ENCODE measurements at places on chromosomes 7 and 10.
A peak's percentile ranks its signal among the peaks of the same experiment; 100 is the strongest.

DNA sequence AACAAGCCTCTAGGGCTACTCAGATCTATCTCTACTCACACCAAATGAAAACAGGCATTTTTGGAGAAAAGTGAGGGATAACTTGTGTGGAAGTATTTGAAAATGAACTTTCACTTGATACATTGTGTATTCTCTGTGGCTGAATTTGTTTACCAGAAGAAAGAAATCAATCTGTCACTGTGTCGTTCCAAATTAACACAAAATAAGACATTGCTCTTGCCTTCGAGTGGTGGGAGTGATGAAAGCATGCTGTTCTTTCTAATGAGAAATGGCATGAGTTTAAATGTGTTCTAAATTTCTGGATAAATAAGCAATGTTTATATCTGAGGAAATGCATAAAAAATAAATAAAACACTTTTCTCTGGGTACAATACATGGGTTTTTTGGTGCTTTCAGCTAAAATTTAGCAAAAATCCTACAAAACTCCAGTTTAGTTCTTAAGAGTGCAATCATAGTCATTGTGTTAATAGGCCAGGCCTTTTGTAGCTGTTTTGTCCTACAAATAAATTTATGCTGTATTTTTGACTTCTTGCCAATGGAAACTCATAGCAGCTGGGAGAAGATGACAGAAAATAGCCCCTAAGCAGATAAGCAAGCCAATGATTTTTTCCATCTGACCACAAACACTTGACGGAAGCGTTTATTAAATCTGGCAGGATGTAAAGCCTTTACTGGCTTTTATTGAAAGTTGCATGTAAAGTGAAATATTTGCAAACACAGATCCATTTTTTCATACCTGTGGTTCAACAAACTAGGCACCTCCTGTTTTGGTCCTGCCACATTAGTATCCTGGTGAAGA lies 1064.1 kb upstream of the GHITM start:
- DNase-seq = no peak

GRCh38 chr7:95011995-95012394 lies 104.6 kb downstream of the PPP1R9A start:
- DNase-seq = no peak

DNA sequence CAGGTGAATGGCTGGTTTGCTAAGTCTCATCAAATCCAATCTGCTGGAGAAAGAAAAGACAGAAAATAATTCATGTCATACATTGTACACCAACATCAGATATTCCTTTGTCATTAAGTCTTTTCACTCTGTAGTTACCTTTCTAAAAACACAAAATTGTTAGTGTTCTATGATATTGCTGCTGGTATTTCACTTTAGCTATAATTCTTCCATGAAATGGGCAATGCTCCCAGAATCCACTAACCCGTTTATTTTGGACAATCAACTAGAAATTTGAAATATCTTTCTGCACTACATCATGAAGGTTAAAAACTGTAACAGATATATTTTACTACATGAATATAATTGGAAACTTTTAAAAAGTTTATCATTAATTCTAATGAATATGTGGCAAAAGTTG lies 181.3 kb downstream of the C7orf25 start:
- DNase-seq = no peak

DNA sequence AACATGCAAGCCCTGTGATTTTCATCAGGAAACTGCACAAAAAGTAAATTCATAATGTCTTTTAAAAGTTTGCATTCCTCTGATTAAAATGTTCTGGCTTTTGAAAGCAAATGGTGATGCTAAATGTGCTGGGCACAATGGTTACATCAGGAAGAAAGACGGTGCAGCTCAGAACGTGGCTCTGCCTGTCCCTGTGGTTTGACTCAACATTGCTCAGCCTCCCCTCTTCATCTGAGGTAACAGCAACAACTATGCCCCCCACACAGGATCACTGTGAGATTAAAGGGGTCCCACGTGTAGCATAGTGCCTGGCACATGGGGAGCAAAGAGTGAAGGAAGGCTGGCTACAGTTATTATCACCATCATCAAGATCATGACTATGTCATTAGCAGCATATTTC lies 44.0 kb downstream of the PARD3 start:
- no peak for DNase-seq

GRCh38 chr7:41416208-41416595 lies 286.7 kb downstream of the INHBA start:
- DNase-seq = no peak

DNA sequence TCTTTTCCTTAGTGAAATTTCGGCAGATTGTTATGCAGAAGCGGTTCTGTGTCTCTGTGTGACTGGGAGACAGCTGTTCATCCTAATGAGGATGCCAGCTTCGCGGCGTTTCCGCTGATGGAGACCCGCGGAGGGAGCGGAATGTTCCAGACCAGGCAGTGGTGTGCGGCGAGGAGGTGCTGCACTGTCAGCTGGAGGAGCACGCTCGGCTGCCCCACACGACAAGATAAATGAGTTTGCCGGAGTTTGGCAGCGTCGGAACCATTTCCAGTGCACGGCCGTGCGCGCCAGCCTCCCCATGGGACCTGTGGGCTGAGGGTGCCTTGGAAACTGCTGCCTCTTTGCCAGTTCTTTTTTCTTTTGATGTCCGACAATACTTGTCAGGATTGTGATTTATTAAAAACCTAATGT lies 64.6 kb downstream of the WDR37 start:
- DNase-seq = no peak

- DNase-seq = peak; percentile 90
Measured at GRCh38 chr10:99172128-99172738, 63.4 kb downstream of the HPSE2 start.

DNA sequence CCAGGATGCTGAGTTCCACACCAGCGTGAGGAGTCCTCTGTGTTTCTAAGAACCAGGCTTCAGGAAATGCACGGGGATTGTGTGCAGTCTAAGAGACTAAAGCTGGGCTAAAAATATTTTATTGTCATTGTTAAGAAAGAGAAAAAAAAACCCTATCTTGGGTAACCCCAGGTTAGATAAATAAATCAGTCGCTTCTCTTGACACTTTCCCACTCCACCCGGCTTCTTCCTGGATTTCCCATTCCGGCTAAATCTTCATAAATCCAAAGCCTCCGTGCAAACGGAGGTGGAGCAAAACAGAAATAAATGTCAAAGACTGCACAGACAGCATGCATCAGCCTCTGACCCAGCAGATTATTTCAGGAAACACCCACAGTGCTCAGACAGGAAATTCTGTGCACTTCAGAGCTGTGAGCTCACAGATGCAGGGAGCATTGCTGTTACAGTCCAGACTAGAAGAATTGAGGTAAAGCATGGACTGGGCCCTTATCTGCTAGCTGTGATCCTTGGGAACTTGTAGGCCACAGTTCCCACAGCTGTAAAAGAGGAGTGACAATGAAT lies 44.8 kb upstream of the GRID1 start:
- no peak for DNase-seq

DNA sequence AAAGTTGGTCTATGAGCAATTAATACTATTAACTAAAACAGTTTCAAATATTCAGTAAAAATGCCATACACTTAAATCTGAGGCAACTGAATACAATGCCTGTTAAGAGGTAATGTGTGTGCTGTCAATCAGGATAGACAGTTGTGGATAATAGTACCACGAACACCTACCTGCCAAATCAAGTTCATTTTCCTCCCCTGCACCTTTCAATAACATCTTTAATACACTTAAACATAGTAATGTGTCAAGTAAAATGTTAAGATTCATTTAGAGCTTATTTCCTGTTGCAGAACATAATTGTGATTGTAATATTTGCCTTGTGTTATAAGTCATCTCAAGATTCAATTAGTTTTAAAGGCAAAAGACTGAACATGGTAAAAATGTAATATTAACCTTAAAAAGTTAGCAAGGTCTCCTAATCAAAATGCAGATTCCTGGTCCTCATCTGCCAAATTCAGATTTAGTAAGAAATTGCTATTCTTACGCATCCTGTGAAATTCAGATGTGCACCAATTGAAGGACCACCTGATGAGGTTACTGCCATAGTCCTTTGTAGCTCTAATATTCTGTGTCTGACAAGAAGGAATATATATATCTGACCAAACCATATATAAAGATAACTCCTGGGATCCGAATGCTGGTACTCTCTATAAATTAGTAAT lies 37.1 kb downstream of the COL1A2 start:
- no peak for DNase-seq

DNA sequence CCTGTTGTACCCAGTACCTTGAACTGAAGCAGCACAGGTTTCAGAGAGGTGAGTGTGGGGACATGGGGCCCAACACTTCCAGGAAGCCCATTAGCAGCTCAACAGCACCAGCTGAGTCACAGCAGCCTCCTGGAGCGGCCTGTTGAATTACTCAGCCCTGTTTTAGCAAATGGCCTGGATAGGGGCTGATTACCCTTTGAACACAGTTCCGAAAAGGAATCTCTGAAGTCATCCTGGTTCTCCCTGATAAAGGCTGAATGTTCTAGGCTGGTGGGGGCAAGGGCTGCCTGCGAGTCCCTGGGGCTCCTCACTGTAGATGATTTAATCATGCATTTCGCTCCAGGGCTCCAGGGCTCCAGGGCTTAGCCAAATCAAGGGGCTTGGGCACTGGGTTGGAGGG lies 287.5 kb downstream of the GRID1 start:
- no peak for DNase-seq

DNA sequence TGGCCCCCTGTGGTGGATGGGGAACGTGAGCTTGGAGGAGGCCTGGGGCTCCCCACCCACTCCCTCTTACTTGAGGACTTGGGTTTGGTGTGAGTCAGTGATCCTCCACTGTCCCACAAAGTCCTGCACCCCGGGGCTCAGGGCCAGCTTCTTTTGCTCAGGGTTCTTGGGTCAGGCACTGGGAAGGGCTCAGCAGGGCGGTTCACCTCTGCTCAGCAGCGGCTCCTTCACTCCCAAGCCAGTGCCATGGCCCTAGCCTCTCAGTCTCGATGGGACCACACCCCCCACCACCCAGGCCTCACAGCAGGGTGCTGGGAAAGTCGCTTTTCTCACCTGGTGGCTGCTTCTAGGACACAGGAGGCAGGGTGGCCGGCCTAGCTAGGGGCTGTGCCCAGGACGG lies 59.1 kb downstream of the ELFN1 start:
- no peak for DNase-seq

DNA sequence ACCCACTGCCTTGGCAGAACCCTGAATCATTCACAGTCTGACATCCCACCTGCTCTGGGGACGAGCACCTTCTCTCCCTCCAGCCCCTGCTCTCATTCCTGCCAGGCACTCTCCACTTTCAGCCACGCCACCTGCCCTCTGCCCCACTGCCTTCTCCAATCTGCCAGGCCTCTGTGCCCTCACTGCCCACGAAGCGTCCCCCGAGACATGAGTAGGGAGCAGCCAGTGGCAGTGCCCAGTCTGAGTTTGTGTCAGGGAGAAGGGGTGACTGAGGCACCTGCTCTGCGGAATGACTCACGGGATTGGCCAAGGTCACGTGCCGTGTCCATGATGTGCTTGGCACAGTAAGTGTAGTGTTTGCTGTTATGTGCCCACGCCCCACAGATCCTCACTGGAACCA lies 215.2 kb upstream of the PPP2R2D start:
- DNase-seq = no peak

GRCh38 chr10:77289790-77290189 lies 347.8 kb downstream of the KCNMA1 start:
- DNase-seq = no peak

DNA sequence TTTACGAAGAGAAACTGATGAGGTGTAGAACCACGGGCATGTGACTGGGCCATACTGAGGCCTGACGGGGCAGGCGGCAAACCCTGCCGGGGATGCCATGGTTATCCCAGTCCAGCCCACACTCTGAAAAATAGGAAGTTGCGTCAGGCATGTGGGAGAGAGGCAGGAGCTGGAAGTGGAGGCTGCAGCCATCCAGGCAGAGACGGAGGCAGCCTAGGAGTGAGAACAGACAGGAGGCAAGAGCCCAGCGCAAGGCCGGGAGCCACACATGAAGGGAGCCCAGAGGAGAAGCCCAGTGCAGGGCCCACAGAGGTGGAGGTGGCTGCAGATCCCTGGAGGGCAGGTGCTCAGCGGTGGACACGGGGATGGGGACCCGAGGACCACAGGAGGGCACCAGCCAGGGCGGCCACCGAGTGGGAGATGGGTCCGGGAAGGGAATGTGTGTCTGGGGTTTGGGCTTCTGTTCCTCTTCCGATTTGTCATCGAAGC lies 175.2 kb upstream of the PPP2R2D start:
- no peak for DNase-seq

GRCh38 chr10:110094786-110095185 lies 87.0 kb downstream of the ADD3 start:
- no peak for DNase-seq

GRCh38 chr7:36784991-36785940 lies 61.0 kb upstream of the AOAH start:
- no peak for DNase-seq

- no peak for DNase-seq
Measured at GRCh38 chr10:120963594-120964220, 112.5 kb downstream of the WDR11 start.

- no peak for DNase-seq
Measured at GRCh38 chr7:55477781-55478374, 94.4 kb downstream of the VOPP1 start.

DNA sequence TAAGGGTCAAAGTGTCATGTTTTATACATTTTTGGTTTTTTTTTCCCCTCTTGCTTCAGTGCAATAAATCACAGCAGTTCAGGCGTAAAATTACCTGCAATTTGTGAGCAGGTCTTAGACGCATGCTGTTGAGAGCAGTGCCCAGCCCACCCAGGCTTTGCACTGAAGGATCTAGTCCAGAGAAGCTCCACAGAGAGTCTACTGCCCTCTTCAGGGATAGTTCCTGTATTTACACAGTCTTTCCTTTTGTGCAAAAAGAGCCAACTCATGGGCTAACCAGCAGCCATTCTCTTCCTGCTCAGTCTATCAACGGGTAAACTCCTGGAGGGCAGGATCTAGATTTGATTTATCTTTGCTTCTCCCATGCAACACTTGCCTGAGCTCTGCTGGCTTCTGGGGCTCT lies 82.2 kb upstream of the NAMPT start:
- DNase-seq = peak; percentile 82
